ENCODE measurements at places on chromosomes 6 and 20. TPM values are rescaled to one million over a fixed set of nuclear protein-coding genes. Genes with fewer than 3 reads are reported as not detected.

MAP3K5 gene
- 2.6 TPM for total RNA-seq

SIRPB1 gene
- total RNA-seq, result 0.51 TPM

THBD gene
- 32.0 TPM for total RNA-seq

UQCC2 gene
- total RNA-seq, result 97.8 TPM

DUSP15 gene
- total RNA-seq, result 1.1 TPM

GABRR1 gene
- total RNA-seq, result not detected

TTPAL gene
- total RNA-seq, result 13.7 TPM

PCSK2 gene
- not detected for total RNA-seq

GMPR gene
- 2.2 TPM for total RNA-seq

DZANK1 gene
- 2.7 TPM for total RNA-seq

ZNF341 gene
- total RNA-seq, result 3.9 TPM

LPA gene
- 0.02 TPM for total RNA-seq

TRIM15 gene
- 0.09 TPM for total RNA-seq

ZNF311 gene
- total RNA-seq, result 0.07 TPM

CD109 gene
- total RNA-seq, result 39.7 TPM

LAMA5 gene
- 411 TPM for total RNA-seq

SLC17A1 gene
- not detected for total RNA-seq

HLA-B gene
- total RNA-seq, result 29.0 TPM

PLN gene
- not detected for total RNA-seq

PSMA7 gene
- total RNA-seq, result 488 TPM

COMMD7 gene
- 63.4 TPM for total RNA-seq

PPP1R10 gene
- 28.3 TPM for total RNA-seq

MTCH1 gene
- 138 TPM for total RNA-seq

Data from A549 treated with CORT108297 at 1 μM for 4 hours (cell line).